ENCODE measurements at places on chromosomes 12 and 14.

- DNase-seq: no peak
These were observed 54.1 kb downstream of the ADIPOR2 start for GRCh38 chr12:1744932-1745331.

- DNase-seq: no peak
These were observed 44.8 kb downstream of the CPSF6 start for GRCh38 chr12:69284131-69284530.

DNA sequence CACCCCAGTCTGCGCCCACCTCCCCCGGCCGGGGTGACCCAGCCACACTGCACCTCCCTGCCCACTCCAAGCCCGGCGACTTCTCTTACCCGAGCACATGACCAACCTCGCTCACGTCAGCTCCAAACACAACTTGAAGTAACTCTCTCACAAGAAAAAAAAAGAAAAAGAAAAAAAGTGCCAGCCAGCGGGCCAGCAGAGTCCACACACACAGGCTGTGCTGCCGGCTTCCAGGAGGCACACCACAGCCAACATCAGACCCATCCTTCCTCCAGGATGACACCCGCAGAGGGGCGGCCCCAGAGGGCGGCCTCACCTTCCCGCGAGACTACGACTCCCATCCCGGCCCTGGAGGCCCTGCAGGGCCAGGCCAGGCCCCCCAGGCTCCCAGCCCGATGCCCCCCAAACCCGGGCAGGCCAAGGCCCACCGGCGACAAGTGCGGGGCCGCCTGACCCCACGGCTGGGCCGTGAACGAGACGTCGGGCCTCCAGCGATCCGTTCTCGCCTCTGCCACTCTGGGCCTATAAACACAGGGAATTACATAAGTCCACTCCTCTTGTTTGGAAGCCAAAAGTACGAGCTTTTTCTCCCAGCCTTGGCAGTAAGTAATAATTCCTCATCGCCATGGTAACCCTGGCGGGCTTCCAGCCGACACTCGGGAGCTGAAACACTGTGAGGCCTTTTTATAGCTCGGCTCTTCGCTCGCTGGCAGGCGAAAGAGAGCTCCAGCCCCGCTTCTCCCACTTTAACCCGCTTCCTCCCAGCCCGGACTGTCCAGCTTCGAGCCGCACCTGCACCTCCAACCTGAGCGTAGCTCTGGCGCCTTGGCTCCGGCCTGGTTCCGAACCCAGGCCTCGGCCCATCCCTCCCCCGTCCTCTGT is 49.1 kb downstream of the NCOR2 start:
- no peak for DNase-seq

DNA sequence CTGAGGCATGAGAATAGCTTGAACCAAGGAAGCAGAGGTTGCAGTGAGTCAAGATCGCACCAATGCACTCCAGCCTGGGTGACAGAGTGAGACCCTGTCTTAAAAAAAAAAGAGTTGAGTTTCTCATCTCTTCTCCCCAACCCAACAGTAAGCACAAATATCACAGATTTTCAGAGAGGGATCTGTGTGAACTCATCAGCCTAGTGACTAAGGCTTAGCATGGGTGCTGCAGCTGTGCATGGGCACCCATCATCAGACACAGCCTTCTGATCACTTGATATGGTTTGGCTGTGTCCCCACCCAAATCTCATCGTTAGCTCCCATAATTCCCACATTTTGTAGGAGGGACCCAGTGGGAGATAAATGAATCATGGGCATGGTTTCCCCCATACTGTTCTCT is 298.9 kb downstream of the PCNX1 start:
- DNase-seq: no peak

GRCh38 chr12:47935184-47935583 is 28.2 kb upstream of the TMEM106C start:
- no peak for DNase-seq

GRCh38 chr14:31340297-31341063 is 79.9 kb downstream of the HEATR5A start:
- DNase-seq: no peak

DNA sequence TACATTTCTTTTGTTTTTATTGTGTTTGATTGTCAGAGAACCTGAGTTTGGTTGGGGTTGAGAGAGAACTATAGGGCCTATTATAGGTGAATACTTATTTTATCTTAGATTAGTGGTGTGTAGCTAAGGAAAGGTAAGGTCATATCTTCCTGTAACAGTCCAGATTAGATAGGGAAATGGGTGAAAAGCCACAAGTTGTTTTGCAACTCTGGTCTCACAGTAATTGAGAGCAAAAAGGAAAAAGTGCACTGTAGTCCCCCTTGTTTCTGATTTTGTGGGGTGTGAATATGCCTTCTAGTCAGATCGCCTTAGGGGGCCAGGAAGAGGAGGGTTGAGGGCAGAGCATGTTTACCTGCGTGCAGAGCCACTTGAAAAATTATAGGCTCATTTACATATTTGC is 8.9 kb downstream of the MSRB3 start:
- DNase-seq: no peak

DNA sequence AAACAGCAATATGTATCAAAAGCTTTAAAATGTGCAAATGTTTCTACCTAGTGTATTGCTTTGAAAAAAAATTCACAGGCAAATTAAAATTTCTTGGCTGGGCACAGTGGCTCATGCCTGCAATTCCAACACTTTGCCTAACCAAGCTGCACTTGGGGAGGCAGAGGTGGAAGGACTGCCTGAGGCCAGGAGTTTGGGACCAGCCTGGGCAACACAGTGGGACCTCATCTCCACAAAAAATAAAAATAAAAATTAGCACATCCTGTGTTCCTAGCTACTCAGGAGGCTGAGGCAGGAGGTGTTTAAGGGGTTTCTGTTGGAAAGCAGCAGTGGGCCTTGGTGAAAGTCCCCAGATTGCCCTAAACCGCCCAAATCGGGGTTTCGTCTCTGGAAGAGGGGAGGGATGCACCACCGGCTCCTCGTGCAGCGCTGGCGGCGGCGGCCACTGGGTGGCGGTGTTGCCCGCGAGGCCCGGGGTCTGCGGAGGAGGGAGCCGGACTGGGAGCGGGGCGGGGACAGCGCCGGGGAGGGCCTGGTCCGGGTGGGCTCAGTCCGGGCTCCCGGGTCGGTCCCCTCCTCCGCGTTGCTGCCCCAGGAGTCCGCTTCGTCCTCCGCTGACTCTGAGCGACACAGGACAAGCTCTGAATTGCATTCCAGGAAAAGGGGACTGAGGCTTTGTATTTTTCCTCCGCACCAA is 265.6 kb downstream of the AACS start:
- peak; percentile 21 for DNase-seq

DNA sequence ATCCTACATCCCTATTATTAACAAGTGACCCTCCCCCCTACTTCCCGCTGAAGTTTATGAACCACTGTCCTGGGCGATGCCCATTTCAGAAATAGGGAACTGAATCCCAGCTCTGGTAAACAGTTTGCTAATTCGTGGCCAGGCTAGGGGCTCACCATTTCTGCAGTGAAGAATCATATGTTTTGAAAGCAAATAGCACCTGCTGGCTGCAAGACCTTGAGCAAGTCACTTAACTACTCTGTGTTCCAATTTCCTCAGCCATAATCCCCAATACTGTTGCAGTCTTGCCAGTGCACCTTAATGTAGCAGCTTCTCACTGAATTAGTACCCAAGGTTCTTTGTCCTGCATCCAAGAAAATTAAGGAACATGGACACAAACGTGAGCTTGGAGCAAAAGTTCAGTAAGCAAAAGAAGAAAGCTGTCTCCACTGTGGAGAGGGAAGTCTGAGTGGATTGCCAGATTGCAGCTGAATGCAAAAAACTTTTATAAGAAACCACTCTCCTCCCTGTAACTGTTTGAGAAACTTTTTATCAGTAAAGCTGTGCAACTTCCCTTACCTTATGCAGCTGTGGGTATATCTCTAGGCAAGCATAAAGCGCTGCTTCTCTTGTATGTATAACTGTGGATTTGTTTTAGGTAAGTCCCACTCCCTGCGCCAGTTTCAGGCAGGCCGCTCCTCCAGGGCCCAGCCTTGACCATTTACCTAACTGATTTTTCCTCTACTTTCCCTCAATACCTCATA is 824 bp downstream of the OAS1 start:
- no peak for DNase-seq
